ENCODE measurements at places on chromosomes 11 and 22.

DNA sequence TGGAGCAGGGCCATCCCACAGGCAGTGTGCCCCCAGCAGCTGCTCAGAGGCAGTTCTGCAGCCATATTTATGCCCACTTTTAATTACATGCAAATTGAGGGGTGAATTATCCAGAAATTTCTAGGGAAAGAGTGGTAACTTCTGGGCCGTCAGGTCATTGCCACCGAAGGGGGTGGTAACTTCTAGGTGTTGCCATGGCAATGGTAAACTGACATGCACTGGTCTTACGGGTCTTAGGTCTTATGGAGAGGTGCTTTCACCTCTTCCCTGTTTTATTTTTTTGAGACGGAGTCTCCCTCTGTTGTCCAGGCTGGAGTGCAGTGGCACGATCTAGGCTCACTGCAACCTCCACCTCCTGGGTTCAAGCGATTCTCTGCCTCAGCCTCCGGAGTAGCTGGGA, 3.8 kb upstream of the TMEM134 start:
- no peak for DNase-seq

DNA sequence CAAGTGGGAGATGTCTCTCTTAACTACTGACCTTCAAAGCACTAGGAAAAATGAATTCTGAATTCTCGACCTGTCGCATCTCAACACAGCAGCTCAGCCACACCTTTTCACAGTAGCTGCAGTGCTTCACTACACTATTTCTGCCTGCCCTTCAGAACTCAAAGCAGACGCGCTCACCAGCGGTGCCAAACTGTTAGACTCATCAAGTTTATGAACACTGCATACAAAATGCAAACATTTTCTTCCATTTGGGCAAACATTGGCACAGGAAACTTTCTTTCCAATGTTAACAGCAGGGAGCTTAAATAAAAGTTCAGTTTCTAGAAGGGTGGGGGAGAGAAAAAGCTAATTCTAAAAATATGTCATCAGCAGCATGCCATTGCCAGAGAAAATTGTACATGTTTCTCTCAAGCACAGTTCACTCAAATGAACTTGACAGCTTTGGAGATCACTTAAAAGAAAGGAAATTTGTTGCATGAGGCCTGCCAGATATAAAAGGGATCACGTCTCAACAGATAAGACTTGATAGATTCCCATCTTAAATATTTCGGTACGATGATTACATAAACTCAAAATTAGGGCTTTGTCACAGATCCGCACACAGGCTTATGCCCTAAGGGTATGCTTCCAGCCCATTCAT, 82.7 kb downstream of the CADM1 start:
- DNase-seq: no peak

DNA sequence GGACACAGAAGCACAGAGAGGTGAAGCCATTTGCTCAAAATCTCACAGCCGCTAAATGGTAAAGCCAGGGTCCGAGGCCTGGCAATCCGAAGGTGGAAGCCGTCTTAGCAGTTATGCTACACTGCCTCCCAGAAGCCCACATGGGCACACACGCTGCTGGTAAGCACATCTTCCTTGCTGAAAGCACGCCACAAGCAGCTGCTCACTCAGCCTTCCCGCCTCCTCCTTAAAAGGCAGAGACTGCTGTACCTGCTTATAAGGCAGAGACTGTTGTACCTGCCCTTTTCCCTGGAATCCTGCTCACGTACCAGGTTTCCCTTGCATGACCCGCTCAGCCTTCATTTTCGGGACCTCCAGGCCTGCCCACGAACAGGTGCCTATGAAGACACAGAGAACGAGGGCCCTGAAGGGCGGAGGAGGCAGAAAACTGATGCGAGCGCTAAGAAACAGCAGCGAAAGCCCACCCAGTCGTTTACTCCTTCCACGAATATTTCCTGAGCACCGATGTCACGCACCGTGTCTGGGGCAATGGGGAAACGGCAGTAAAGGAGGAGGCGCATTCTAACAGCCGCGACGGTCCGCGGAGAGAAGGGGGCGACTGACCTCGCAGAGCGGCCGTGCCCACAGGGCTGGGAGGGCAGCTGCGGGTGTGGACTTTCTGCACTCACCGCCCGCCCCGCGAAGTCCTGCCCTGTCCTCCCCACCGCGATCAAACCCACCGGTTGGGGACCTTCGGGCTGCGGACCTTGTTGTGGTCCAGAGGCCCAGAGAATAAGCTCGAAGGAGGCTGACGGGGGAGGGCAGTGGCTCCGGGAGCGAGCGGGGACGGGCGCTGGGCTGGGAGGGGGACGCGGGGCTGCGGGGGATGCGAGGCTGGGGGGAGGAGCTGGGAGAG, 13.0 kb downstream of the SPATA19 start:
- DNase-seq: no peak

- DNase-seq: no peak
Measured at GRCh38 chr11:72072348-72072747, 8.0 kb downstream of the NUMA1 start.

DNA sequence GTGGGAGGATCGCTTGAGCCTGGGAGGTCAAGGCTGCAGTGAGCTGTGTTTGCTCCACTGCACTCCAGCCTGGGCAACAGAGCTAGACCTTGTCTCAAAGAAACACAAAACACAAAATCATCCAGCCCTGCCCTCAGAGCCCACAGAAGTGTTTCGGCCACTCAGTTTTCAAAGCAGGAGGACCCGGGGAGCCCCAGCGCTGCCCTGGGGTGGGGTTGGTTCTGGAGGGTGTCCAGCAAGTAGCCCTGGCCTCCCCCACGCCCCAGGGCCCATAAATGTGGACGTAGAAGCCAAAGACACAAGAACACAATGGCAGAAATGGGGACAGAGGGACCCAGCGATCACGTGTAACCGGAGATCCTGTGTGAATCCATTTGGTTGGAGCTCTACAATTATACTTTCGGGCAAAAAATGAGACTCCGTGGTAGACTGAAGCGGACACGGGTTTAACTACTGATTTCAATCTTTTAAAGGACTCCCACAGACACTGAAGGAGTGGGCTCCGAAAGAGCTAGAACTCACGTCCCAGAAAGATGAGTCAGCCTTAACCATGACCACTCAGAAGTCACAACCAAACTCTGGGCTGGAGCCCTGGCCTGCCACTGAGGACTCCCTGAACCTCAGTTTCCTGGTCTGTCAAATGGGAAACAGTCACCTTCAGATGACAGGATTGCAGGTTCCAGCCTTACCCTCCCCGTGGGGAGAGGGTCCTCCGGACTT, 9.0 kb upstream of the CYTH4 start:
- DNase-seq: no peak

DNA sequence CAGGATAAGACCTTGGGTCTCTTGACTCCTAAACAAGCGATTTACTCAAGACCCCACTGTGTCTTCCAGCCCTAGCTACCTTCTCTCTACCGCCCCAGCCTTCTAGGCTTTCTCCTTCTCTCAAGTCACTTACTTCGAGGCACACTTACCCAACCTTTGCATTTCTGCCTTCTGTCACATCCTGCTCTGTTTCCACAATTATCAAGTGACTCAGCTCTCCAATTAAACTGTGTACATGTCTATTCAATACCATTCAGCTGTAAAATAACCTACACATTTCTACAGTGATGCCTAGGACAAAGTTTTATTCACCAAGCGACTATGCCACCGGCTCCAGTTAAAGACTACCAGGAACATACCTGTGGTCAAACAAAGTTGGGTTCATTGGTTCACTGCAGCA, 69.0 kb downstream of the LARGE1 start:
- DNase-seq: no peak

- DNase-seq: no peak
Measured at GRCh38 chr11:111788051-111788450, 21.9 kb upstream of the PPP2R1B start.

DNA sequence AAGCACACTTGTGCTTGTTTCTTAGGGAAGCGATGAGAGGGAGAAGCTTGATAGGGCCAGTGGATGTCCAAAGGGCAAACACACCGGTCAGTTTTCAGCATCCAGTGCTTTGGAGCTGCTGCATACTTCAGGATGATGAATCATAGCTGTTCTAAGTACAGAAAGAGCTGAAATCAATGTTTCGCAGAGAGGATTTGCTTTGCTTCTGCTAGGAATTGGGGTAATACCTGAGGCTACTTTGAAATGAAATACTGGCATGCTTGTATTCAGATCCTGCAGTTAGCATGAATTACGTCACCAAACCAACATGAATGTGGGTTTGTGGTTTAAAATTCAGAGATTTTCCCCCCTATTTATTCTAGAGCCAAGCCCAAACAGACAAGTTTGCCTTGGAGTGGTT, 41.7 kb upstream of the SC5D start:
- no peak for DNase-seq

- no peak for DNase-seq
Measured at GRCh38 chr11:21561581-21561980, 631.3 kb upstream of the ANO5 start.

- DNase-seq: no peak
Measured at GRCh38 chr11:128927683-128928336, 14.9 kb downstream of the TP53AIP1 start.

DNA sequence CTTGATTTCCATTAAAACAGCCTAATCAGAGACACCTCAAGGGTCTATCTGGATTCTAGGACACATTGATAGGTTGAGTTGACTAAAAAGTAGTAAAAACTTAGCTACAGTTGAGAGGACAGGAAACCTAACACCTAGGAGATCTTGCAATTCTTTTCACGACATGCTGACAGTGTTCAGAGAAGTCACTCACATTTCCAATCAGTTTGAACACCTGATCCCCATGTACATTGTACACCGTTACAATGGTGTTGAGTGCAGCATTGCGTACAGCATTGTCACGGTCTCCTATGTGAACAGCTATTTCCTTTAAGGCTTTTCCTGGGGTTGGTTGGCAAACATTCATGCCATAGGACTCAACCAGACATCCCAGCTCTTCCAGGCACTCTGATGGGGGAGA, 42.8 kb downstream of the F2 start:
- no peak for DNase-seq
